ENCODE measurements at places on chromosomes 4 and X.

DNA sequence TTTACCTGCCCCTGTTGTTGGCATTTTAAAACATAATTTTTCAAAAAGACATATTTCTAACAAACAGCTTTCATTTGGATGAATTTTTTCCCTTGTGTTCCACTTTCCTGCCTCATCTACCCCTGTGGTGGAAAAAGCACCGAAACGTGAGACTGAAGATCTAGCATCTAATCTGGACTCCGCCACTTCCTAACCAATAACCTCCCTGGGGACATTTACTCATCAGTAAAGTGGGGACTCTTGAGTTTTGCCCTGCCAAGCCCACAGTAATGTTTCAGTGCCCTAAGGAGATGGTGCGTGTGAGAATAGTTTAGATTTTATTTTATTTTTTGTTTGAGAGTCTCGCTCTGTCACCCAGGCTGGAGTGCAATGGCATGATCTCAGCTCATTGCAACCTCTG is 56.7 kb downstream of the ADGRG2 start:
- DNase-seq = no peak

DNA sequence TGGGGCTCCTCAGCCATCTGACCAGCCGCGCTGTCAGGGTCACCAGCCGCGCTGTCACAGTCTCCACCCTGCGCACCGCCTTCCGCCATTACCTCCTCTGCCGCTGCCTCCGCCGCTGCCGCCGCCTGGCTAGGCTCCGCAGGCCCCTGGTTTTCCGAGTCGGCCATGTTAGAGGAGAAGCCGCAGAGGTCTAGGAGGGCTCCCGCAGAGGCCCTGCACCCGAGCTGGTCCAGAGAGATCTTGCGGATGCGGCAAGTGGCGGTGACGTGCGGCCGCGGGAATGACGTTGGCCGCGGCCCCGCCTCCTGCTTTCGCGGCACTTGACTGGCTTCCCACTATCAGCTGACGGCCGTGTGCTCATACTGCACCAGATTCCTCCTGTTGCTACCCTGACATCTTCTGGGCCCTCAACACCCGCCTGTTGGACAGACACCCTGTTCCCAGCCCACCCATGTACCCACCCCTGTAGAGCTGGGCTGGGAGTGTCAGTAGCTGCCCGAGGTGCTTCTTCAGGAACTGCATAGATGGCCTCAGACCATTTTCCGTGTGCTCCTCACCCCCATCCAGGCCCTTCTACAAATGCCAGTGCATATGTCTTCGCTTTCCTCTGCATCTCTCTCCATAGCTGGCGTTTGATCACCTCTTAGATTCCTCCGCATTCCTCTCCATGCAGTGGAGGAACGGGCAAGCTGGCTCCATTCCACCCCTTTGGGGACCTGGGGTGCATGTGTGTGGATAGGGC is at the start of gene NAP1L5:
Gene NAP1L5 (minus strand): TSS at position 242 of the 742 bp plus-strand sequence. CDS start 75 bp downstream, at position 167.
- peak; percentile 17 for DNase-seq

DNA sequence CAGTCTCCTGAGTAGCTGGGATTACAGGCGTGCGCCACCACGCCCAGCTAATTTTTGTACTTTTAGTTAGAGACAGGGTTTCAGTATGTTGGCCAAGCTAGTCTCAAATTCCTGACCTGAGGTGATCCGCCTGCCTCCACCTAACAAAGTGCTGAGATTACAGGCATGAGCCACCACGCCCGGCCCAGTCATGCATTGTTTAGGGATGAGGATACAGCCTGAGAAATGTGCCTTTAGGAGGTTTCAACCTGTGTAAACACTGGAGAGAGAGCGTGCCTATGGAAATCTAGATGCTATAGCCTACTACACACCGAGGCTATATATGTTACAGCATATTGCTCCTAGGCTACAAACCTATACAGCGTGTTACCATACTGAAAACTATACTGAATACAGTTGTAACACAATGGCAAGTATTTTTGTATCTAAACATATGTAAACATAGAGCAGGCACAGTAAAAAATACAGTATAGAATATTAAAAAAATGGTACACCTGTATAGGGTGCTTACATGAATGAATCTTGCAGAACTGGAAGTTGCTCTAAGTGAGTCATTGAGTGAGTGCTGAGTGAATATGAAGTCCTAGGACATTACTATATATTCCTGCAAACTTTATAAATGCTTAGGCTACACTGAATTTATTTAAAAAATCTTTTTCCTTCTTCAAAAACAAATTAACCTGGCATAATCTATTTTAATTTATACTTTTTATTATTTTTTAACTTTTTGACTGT is 588.2 kb upstream of the ADGRL3 start:
- no peak for DNase-seq

DNA sequence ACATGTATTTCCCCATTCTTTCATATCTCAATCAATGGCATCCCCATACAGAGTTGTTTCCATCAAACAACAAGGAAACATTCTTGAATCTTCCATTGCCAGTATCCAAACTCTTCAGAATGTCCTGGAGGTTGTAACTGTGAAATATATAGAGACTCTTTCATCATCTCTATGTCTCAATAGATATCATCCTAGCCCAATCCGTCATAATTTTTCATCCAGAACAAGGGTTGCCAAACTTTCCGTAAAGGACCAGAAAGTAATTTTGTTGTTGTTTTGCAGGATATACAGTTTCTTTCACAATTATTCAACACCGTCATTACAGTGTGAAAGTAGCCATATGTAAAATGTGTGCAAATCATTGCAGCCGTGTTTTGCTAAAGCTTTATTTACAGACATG is 15.2 kb upstream of the CXCL6 start:
- DNase-seq = no peak

DNA sequence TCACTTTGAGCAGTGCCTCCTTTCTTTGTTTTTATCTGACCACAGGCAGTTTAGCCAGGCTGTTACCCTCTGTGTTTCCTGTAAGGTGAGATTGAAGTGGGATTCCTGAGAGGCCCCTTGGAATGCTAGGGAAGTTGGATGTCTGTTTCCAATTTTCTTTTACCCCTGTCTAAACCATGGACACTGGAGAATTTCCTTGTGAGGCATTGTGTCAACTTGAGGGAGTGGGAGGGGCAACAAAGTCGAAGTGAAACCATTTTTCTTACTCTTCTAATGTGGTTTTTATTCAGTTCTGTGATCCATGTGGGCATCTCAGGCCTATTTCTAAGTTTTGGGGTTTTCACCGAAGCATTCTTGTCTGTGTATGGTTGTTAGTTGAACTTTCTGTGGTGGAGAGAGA is 296.1 kb upstream of the UGT8 start:
- DNase-seq = no peak

DNA sequence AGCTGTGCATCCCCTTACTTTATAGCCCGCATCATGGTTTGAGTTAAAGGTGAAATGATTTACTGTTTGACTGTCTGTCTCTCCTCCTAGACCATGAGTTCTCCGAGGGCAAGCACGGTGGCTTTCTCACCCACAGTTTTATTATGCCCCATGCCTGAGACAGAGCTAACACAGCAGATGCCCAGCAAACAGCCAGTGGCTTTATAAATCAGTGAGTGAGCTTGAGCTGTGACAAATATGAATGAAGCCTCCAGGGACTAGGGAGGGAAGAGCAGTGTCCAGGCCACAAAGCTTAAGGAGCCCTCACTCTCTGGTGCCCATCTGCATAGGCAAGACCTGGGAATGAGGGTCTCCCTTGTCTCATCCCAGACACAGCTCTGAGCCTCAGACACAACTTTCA is 57.9 kb downstream of the FHDC1 start:
- no peak for DNase-seq

DNA sequence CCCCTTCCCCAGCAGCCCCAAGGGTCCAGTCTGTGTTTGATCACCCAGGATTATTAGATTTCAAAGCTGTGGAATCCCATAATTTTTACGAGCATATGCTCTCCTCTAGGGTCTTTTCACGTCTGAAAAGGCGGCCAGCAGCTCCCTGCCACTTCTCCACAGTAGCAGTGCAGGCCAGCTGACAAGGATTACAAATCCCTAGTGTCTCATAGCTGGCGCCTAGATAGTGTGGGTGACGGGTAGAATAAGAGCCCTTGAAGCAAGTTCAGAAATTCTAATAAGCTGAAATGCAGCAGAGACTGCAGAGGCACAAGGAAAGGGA is 79.4 kb downstream of the RLIM start:
- no peak for DNase-seq

DNA sequence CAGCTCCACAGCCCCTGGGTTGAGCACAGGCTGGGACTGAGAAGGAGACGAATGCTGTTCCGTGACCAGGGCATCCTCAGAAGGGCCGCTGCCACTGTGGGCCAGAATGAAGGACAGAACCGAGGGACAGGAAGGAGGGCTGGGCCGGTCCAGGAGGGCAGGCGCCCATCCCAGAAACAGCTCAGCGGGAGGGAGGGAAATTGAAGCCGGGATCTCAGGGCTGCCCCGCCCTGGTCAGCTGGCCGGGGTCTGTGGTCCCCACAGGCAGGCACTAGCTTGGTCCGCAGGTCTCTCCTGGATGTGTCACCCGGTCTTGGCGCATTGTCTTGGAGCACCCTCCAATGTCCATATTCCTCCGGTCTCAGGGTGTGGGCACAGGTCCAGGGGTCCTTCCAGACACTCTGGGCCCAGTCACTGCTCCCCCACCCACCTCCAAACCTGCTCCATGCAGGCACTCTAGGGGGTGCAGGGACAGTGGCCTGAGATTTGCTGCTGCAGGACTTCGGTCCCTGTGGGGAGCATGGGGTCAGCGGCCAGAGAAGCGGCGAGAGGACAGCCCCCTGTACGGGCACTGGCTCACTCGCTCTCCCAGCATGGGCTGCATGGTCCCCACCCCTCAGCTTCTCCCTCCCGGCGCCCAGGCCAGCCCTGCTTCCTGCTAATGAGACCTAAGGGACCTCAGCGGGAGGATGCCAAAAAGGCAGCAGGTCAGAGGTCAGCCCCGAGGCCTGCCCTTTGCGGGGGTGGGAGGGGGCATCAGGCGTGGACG is 23.9 kb upstream of the MXD4 start:
- DNase-seq = no peak

GRCh38 chrX:103629318-103630170 is 769 bp downstream of the TCEAL1 start:
- peak; percentile 61 for DNase-seq

- DNase-seq = no peak
Measured at GRCh38 chr4:119666653-119667091, 38.1 kb upstream of the PDE5A start.

DNA sequence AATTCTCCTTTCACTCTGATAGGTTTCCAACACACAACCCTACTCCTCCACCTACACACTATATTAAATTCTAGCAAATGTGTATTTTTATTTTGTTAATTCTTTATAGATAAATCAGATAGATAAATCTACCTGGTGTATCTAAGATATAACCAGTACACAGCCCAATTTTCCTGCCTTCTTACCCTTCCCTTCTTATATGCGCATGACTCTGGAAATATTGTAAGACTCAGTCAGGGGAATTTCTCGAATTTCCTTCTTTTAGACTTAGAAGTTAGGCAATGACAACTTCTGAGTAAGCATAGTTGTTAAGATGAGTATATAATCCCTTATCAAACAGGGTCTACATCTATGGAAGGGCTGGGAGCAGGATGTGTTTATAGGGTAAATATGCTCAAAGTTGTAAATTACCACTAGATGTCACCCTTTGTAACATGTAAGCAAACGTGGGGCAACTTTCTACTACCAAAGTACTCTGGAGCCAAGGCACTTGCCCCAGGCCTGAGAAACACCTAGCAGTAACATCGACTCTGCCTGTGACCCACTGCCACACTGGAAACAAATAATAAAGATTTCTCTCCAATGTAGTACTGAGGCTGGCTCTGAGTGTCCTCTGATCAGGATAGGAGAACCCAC is 444.7 kb downstream of the IQCM start:
- DNase-seq = peak; percentile 26

DNA sequence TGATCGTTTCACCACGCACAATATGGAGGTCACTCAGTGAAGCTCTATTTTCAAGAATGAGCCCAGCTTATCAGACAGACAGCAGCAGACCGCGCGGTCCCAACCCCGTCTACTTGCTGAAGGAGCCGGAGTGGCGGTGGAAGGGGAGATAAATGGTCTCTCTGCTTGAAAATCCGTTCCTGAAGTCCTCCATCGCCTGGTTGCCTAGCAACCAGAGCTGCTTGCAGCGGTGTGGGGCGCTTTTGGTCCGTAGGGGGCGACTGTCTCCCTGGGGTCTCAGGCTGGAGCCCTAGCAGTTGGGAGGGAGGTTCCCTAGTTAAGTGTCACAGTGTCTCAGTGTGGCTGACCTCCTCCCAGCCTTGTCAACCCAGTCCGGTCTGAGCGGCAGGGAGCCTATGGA is 8.3 kb upstream of the DLG3 start:
- no peak for DNase-seq

DNA sequence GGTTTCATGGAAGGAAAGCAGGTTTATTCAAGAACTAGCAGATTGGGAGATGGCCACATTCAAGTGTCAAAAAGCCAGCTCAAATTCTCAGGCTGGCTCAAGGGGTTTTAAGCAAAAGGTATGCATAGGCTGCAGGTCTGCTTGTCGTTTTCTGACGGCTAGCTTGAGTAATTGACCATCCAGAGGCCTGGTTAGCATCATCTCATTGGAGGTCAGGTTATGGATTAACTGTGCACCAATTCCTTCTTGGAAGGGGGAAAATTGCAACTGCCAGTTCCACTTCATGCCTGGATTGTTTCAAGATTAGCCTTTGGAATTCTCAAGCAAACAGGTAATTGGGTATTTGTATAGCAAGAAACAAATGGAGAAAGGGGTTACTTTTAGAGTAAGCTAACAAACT is 62.1 kb downstream of the FUNDC1 start:
- DNase-seq = no peak

DNA sequence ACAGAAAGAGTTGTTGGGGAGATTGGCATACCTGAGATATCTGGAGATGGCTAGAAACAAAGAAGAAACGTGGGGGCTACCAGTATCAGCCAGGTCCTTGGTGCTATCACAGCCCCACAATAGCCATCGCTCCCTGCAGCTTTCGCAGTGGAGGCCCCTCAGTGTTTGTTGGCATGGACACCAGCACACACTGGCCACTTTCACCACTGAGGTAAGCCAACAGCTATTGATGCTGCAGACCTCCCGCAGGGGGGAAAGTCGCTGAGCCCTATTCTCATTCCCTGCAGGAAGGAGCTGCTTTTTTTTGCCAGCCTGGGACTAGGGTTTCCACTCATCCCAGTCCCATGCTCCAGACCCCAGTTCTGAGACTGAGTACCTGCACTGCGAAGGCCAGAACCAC is 879.2 kb upstream of the IGFBP7 start:
- DNase-seq = no peak

GRCh38 chr4:72743078-72743477 is 174.1 kb upstream of the ADAMTS3 start:
- DNase-seq = no peak
